ENCODE measurements at places on chromosomes 4 and X. TPM values are rescaled to one million over a fixed set of nuclear protein-coding genes. Genes with fewer than 3 reads are reported as not detected.

GPC3 gene
- 8.2 TPM for total RNA-seq

ERAS gene
- total RNA-seq = not detected

ATP6AP1 gene
- 175 TPM for total RNA-seq

- no peak for DNase-seq
These were observed 117.0 kb downstream of the SPOCK3 start for GRCh38 chr4:167117273-167117672.

DNA sequence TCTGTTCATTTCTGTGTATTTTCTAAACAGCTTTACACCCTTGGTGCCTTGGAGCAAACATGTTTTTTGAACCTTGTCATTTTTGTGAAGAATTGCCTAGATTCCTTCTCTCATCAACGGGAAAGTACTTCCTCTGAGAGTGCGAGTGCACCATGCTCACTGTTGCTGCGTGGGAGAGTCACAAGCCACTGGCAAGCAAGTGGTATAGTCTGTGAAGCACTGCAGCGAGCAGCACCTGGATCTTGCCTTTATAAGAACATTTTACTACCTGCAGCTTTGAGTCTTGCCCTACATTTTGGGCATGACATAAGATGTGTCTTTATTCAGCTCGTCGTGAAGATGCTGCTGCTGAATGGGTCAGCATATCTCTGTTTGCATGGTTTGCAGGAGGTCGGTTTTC lies 44.9 kb downstream of the HADH start:
- no peak for DNase-seq

TENM3 gene
- 127 TPM for total RNA-seq

DNA sequence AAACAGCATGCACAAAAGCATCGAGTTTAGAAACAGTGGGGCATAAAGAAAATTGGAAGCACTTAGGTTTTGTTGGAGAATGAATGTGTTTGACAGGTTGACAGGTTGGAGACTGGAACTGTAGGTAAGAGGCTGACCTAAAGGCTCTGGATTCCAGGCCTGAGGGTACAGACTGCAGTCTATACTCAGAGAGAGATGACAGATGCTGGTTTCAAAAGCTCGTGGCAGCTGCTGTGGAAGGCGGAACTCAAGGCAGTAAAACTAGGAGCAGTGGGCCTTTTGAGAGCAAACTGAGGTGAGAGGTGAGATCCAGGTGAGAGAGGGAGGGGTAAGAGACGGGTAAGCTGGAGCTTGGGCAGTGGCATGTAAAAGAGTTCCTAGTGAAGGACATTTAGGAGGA lies 415.2 kb downstream of the TRIML1 start:
- DNase-seq = no peak

DNA sequence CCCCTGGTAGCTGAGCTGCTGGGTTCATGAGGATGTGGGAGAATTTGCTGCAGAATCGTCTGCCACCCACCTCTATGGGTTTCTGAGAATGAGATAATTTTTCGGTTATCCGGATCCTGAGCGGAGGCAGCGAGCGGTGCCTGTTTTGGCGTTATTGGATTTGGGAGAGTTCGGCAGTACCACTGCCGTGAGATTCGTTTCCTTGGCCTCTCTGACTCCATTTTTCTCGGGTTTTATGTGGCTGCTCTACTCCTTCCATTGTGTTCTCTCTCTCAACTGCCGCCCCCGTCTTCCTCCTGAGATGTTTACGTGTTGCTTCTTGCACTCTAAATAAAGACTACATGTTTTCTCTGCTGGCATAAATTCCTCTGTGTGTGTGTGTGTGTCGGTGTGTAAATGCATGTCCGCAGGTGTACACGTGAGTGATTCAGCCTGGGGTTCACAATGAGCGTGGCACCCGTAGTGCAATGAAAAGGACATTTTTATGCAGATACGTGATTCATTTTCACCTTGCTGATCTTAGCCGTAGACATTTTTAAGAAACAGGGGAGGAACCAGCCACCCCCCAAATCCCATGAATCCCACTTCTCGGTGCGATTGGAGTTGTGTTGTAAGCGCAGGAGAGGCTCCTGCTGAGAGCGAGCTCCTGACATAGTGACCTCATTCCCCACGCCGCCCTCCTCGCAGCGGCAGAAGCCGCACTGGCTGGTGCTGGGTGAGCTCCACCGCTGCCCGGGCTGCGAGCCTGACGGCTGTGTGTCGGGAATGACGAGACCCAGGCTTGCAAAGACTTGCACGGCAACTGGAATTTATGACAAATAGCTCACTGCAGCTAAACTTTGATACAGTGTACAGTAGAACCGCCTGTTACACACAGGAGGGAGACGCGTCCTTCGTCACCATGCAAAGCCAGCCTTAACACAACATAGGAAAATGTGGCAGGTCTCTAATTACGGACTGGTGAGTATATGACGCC lies 82.2 kb downstream of the STOX2 start:
- peak; percentile 85 for DNase-seq

NDST4 gene
- total RNA-seq = not detected

DNA sequence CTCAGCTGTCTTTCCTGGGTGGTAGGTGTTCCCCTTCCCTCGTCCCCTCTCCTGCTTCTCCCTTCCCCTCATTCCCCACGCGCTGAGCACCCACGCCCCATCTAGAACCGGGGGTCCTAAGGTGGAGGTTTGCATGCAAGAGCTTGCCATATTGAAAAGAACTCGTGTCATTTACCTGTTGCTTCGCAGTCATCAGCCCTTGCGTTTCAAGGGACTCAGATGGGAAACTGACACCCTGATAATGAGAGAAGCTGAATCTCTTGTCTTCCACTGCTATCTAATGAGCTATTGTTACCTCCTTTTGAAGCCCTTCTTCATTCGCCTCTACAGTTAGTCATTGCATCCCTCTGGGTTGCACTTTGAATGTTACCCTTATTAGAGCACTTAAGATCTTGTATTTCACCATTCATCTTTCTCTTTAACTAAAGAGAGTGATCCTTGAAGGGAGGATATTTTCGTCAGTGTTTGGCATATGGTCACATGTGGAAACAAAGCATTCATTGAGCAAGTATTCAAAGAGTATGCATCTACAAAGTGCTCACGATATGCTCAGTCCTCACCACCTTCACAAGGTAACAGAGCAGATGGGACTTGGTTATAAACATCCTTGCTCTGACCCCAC lies 25.7 kb downstream of the ARL9 start:
- DNase-seq = no peak

Data from astrocyte (in vitro differentiated cells and primary cell).